ENCODE measurements at places on chromosomes 6 and 20.

DNA sequence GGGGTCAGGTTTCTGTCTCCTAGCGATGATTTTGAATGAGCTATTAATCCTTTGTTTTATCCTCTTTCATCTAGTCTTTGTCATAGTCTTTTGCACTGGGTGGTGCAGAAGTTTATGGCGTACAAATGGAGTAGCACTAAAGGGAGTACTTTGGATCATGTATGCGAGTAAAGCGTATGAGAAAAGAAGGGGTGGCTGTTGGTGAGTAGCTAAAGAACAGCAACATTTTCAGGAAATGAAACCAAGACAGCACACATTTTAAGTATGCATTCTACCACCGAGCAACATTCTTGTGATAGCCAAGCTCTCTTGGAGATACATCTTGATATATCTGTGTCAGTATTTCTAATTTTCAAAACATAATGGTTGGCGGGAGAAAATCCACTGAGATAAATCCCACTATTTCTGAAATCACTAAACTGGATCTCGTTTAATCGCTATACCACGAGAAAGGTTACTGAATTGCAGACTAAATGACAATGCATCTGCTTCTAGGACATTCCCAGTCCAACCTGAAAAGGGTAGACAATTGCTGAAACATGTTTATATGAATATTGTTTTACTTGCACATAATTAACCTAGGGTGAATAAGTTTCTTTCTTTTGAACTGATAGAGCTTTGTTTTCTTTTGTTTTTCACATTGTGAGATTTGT, 196.1 kb downstream of the TRIM27 start:
- no peak for DNase-seq

DNA sequence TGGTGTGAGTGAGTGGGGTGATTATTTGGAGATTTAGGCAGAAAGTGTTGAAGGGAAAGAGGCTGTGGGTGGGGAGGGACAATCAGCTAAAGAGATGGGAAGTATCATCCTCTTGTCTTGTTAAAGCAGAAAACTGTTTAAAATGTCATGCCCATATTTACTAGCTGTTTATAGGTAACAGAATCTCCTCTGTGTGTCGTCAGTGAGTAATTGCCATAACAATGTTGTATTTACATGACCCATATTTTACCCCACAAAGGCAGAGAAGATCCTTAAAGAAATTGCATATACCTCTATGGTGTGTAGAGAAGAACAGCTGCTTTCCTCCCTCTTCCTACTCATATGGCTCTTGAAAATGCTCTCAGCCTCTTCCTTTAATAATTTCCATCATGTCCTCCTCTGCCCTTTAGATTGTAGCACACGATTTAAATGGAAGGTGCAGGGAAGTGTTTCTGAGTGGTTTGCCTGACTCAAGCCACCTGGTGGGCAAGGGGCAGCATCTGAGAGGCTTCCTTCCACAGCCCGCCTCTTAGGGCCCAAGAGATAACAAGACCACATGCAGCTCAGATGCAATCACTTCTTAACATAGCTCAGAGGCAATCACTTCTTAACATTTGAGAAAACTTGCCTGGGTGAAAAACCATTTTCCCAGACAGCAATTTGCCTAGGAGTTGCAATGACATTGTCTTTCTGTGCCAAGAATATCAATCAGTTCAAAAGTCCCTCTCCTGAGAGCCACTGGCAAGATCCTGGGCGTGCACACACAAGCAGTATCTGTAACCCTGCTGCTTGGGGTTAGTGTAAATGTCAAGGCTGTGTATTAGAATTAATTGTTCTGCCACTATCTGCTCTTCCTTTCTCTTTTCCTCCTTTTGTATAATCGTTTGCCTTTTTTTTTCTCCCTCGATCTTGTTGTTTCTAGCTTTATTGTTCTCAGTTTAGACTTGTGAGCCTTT, 44.1 kb upstream of the EDN1 start:
- DNase-seq = no peak

DNA sequence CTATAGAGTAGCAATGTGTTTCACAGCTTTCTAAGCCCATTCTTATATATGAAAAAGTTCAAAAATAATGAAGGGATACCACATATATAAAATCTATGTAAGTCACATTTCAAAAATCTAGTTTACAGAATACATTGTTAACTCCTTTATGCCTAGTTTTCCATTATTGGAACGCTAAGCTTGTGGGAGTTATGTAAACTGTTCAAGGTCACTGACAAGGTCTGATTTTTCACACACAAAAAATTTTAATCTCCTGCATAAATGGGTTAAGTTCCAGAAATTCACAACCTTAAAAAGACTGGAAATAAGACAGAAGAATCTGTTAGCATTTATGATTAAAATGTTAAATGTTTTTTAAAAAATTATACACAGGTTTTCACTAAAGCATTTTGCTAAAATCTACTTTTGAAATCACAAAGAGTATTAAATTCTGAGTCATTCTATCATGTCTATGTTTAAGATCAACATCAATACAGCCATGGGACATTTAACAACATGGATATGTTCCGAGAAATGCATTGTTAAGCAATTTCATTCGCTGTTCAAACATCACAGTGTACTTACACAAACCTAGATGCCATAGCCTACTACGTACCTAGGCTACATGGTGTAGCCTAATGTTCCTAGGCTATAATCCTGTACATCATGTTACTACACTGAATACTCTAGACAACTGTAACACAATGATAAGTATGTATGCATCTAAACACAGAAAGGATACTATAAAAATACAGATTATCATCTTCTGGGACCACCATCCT, 25.4 kb downstream of the ATG5 start:
- no peak for DNase-seq

GRCh38 chr6:11766043-11766442, 12.6 kb downstream of the ADTRP start:
- no peak for DNase-seq

DNA sequence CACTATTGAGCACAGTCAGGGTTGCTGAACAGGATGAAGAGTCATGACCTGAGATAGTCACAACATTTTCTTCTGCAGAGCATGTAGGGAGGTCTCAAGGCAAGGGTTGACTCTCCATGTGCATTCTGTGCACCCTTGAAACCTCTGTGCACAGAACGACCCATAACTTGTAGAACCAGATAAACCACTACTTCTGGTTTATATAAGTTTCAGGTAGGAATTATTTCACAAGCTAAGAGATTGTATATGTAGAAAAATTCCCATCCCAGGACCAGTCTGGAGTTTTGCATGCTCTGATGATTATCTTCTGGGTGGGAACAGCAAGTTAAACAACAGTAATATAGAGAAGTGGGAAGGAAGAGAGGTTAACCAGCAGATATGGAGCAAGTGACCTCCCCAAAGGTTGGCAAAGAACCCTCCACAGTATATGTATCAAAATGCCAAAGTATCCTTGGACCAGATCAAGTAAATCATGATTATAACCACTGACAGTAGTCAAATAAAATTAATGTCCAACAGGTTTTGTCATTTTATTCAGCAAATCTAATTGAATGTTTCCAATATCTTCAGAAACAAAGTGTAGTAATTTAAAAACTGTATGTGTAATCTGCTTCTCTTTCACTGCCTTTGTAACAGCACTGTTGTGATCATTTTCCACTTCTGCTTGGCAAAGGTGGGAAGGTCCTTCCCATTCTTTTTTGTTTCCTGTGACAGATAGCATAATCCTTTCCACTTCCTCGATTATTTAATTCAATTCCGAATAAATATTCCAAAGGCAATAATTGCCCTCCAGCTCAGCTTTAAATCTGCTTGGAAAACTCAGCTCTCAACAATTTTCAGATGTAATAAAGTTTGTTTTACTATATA, 104.4 kb downstream of the SYNE1 start:
- DNase-seq = no peak

DNA sequence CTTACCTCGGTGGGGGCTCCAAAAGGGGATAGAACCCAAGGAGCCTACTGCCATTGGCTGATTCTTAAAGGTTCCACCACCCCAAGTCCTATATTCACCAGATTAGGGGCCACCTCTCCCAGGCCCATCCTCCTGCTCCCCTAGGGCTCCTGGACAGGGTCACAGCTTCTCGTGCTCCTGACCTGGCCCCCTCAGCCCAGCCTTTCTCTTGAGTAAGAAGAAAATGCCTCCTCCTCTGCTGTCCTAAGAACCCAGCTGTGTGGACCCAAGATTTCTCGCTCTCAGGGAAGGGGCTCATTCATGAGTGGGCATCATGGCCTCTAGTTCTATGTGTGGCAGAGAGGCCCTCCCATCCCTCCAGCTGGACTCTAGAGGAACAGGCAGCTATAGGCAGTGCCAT, 16.6 kb downstream of the HLA-DPB1 start:
- DNase-seq = no peak

GRCh38 chr20:18507218-18508191, at the start of gene SEC23B:
TSS of gene SEC23B (plus strand) at chr20:18507940. CDS start at chr20:18510836, 2,896 bp downstream.
- DNase-seq = peak; percentile 99

DNA sequence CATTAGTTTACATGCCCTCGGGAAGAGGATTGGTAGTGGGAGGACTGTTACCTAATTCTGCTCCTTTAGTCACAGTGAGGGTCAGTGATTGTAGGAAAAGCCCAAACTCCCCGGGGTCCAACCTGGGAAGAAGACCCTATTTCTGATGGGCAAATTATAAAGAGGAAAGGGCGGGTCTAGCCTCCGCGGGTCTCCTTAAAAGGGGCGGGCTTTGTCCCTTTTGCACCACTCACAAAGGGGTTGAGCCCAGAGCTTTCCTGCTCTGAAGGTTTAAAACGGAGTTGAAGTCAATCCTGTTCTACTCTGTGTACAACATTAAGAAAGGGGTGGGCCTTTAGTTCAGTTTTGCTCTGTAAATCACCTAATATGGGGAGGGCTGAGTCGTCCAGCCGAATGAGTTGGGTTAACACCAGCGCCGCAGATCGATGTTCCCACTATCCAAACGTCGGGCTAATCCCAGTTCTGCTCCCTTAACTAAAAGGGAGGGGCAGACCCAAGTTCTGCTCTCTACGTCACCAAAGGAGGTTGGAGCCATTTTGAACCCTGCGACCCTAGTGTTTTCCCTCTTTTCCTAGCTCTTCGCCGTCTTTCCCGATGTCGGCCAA, 920 bp upstream of the RNF5 start:
- DNase-seq = no peak

GRCh38 chr20:8532169-8532568, 400.1 kb downstream of the PLCB1 start:
- DNase-seq = peak; percentile 35

DNA sequence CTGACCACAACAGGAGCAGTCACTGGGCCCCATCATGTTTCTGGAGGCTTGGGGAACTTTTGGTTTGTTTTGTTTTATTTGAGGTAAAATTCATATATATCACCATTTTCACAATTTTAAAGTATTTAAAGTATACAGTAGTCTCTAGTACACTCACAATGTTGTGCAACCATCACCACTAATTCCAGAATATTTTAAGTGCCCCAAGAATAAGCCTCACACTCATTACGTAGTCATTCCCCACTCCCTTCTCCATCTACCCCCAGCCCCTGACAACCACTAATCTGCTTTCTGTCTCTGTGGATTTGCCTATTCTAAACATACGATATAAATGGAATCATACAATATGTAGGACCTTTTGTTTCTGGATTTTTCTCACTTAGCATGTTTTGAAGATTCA, 29.0 kb downstream of the RTN4IP1 start:
- no peak for DNase-seq

DNA sequence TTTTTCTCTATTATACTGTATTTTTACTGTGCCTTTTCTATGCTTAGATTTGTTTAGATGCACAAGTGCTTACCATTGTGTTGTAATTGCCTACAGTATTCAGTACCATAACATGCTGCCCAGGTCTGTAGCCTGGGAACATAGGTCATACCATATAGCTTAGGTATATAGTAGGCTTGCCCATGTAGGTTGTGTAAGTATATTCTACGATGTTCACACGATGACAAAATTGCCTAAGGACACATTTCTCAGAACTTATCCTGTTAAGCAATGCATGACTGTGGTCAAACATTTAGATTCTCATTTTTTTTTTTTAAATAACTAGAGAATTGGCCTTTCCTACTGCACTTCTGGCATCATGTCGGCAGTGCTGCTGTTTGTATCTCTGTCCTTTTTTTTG, 253.7 kb upstream of the SUPT3H start:
- DNase-seq = no peak

- DNase-seq = no peak
Measured at GRCh38 chr6:42103216-42103615, 39.2 kb downstream of the C6orf132 start.
